Upper lobe of left lung (tissue), 6 donors: ENCODE measurements at places on chromosomes 1 and 21.

GRCh38 chr1:33331444-33332356, 10.8 kb upstream of the A3GALT2 start:
- no peak overlapping the region for H3K4me3 ChIP-seq
- peak overlapping the region; percentile 99 for H3K27ac ChIP-seq
- no peak for DNase-seq
- peaks cover 63% of the 10 kb centered on the region for H3K36me3 ChIP-seq
- H3K27me3 ChIP-seq: no peaks in the 10 kb centered on the region

- no peaks in the 10 kb centered on the region for H3K36me3 ChIP-seq
- peak overlapping the region; percentile 32 for H3K27ac ChIP-seq
- no peaks in the 10 kb centered on the region for H3K27me3 ChIP-seq
Observed at GRCh38 chr1:205770618-205771017, 4.7 kb downstream of the RAB29 start.

DNA sequence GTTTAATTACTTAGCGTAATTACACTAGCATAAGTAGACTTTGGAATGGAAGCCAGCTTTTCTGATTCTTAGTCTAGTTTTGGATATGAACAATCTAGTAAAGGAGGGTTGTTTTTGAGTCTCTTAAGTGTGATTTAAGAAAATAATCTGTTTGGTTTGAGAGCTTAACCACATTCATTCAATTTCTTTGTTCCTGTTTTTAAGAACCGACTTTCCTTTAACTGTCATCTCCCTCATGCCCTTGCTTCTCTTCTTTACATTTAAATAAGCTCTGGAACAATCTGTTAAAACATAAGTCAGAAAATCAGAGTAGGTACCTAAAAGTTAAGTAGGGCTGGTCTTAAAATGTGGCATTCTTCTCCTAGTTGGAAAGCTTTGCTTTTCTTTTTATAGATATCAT, 27.7 kb downstream of the CDC42 start:
- peaks cover 28% of the 10 kb centered on the region for H3K4me1 ChIP-seq
- H3K27me3 ChIP-seq: no peaks in the 10 kb centered on the region
- peaks cover 5% of the 10 kb centered on the region for H3K36me3 ChIP-seq
- DNase-seq: no peak
- no peak overlapping the region for H3K4me3 ChIP-seq

- no peaks in the 10 kb centered on the region for H3K36me3 ChIP-seq
- no peak for DNase-seq
- H3K4me3 ChIP-seq: no peak overlapping the region
Observed at GRCh38 chr1:2132222-2133038, 62.1 kb downstream of the FAAP20 start.

GRCh38 chr1:232218955-232219865, 410.7 kb downstream of the SIPA1L2 start:
- H3K27me3 ChIP-seq: no peaks in the 10 kb centered on the region
- no peaks in the 10 kb centered on the region for H3K4me1 ChIP-seq
- no peaks in the 10 kb centered on the region for H3K36me3 ChIP-seq

DNA sequence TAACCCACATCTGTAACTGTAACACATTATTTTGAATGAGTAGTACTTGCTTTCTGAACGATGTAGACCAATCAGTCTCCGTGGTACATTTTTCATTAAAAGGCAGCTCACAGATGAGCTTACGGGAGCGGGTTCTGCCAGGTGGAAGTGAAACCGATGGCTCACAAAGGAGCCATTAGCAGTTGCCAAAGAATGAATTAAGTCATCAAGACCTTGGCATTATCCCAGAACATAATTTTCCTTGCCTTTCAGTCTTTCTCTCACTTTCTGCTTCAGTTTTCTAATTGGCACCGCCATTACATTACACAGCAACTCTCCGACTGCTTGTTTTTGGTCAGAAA, 33.5 kb upstream of the UTS2 start:
- no peaks in the 10 kb centered on the region for H3K4me1 ChIP-seq
- no peaks in the 10 kb centered on the region for H3K36me3 ChIP-seq
- DNase-seq: no peak
- no peaks in the 10 kb centered on the region for H3K27me3 ChIP-seq
